ENCODE measurements at places on chromosomes 16 and 17.

- no peak for DNase-seq
These were observed 6.5 kb downstream of the ZZEF1 start for GRCh38 chr17:4136373-4136772.

GRCh38 chr17:19539841-19540311, 6.2 kb downstream of the SLC47A1 start:
- DNase-seq: no peak

GRCh38 chr16:1470481-1471251, 4.2 kb downstream of the CLCN7 start:
- no peak for DNase-seq

- DNase-seq: no peak
These were observed 11.5 kb downstream of the MAP3K3 start for GRCh38 chr17:63633742-63634141.

- no peak for DNase-seq
These were observed 9.9 kb downstream of the ATPAF2 start for GRCh38 chr17:18028952-18029540.

- no peak for DNase-seq
These were observed 506.2 kb downstream of the WWOX start for GRCh38 chr16:78605548-78606101.

- no peak for DNase-seq
These were observed 23.6 kb downstream of the CENPV start for GRCh38 chr17:16329519-16330271.

DNA sequence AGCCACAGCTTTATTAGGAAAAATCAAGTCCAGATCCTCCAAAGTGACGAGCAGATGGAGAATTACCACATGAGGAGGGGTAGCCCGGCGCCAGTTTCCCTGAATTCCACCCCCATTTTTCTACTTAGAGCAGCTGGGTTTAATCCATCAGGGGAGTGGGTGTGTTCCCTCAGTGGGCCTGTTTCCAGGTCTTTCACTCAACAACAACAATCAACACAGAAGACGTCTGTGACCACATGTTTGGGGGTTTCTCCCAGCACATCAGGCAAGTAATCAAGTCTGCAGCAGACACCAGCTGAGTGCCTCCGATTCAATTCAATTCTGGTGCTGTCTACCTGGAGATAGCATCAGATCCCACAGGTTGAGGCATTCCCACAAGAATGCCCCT, 6.8 kb downstream of the SLC6A2 start:
- no peak for DNase-seq

GRCh38 chr17:45225051-45225700, 3.5 kb downstream of the FMNL1 start:
- DNase-seq: no peak

GRCh38 chr16:14491861-14492529, 138.1 kb downstream of the PARN start:
- DNase-seq: no peak

DNA sequence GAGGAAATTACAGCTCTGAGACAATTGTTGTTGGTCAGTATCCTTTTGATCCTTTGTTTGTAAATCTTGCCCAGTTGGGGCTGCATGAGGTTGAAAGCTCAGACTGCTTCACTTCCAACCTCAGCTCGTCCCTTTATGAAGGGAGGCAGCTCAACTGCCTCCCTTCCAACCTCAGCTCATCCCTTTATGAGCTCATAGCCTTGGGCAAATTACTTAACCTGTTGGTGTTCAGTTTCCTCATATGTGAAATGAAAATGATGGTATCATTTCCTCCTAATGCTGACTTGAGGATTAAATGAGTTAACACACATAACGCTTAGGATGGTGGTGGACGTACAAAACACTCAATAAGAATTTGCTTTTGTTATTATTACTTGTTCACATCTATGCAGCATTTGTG, 265.1 kb downstream of the CDH13 start:
- no peak for DNase-seq

All from stimulated activated CD8-positive, alpha-beta memory T cell treated with anti-CD3 and anti-CD28 coated beads, Interleukin-4, amount 100 ng/mL, for 1 hour (primary cell).